Dermis microvascular lymphatic vessel endothelial cell (primary cell): ENCODE measurements at places on chromosomes 5 and 9. TPM values are rescaled to one million over a fixed set of nuclear protein-coding genes. Genes with fewer than 3 reads are reported as not detected.

LCP2 gene
- total RNA-seq: 0.13 and 0.26 TPM in 2 replicates

CTXN3 gene
- total RNA-seq: not detected in 2 replicates

PCDHA7 gene
- total RNA-seq: 0.13 and 0.38 TPM in 2 replicates

ELOVL7 gene
- 0.13 and 0.51 TPM in 2 replicates for total RNA-seq

OR13C3 gene
- total RNA-seq: not detected in 2 replicates

MEIKIN gene
- total RNA-seq: not detected in 2 replicates

PCDHGB3 gene
- total RNA-seq: 1.9 and 3.8 TPM in 2 replicates

SOHLH1 gene
- total RNA-seq: under 0.01 TPM in 1 of 2 replicates, not detected in the other

JADE2 gene
- 12.5 and 17.3 TPM in 2 replicates for total RNA-seq

TMC1 gene
- total RNA-seq: 0.25 and 0.26 TPM in 2 replicates

GPSM1 gene
- 16.2 and 28.2 TPM in 2 replicates for total RNA-seq

IL13 gene
- not detected in 2 replicates for total RNA-seq

CLIC3 gene
- not detected in 2 replicates for total RNA-seq

NR2F1 gene
- 41.5 and 102 TPM in 2 replicates for total RNA-seq

PPIC gene
- total RNA-seq: 50.1 and 66.2 TPM in 2 replicates

SPATA6L gene
- 3.3 and 3.8 TPM in 2 replicates for total RNA-seq

PCDHB13 gene
- total RNA-seq: 0.51 and 1.9 TPM in 2 replicates

IGFBPL1 gene
- total RNA-seq: 0.13 TPM in 2 replicates

S1PR3 gene
- total RNA-seq: 0.63 and 1.2 TPM in 2 replicates

ARSB gene
- total RNA-seq: 7.2 and 12.3 TPM in 2 replicates
